ENCODE measurements at places on chromosomes 1 and 21.

- no peak for DNase-seq
Observed at GRCh38 chr1:7119156-7119555, 333.9 kb downstream of the CAMTA1 start.

- DNase-seq, result no peak
Observed at GRCh38 chr1:208105756-208106155, 138.4 kb downstream of the PLXNA2 start.

GRCh38 chr1:67280696-67281095 is 27.0 kb upstream of the IL12RB2 start:
- DNase-seq, result no peak

DNA sequence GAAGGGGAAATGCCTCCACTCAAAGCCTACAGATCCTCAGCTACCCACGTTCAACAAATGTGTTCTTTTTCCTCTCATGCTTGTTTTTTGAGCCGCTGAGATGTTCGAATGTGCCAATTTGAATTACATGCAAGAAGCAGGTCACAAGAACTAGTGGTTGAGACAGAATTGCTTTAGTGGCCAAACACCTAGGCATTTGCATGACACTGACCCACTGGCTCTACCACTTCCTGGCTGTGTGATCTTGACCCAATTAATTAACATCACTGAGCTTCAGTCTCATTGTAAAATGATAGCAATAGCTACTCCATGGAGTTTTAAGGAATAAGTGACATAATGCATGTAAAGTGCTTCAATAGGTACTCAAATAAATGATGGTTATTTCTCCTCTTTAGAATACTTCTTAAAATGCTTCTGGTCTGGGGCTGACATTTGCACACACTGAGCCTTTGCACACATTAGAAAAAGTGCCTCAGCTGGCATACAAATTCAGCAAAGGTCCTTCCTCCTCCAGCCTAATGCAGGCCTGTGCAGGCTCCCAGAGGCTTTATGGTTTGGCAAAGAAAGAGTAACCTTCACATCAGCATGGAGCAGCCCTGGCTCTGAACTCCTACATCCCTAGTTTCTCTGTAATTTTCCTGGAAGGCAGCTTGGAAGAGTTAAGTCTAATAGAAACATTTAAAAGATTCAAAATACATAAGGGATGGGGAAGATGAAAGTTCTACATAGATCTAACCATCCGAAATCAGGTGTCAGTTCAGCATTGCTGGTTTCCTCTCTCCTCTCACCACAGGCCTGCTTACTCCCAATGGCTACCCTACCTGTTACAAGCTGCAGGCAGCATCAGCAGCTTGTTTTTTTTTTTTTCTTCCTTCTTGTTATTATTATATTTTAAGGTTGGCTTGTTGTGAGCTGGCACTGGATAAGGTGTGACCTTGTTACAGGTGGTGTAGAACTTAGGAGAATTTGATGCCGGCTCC is 107.4 kb downstream of the TBX19 start:
- no peak for DNase-seq

DNA sequence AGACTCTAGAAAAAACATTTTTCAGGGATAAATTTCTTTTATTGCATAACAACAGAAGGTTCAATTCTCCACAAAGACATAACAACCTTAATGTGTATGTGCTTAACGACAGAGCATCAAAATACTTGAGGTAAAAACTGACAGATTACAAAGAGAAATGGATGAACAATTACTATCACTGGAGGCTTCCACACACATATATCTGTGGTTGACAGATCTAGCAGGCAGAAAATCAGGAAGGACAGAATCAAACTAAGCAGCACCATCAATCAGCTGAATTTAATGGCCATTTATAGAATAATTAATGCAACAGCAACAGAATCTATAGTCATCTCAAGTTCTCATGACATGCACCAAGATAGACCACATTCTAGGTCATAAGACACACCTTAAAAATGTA is 306.0 kb upstream of the GREM2 start:
- no peak for DNase-seq

GRCh38 chr1:47229031-47229885 is 2.8 kb downstream of the TAL1 start:
- no peak for DNase-seq

DNA sequence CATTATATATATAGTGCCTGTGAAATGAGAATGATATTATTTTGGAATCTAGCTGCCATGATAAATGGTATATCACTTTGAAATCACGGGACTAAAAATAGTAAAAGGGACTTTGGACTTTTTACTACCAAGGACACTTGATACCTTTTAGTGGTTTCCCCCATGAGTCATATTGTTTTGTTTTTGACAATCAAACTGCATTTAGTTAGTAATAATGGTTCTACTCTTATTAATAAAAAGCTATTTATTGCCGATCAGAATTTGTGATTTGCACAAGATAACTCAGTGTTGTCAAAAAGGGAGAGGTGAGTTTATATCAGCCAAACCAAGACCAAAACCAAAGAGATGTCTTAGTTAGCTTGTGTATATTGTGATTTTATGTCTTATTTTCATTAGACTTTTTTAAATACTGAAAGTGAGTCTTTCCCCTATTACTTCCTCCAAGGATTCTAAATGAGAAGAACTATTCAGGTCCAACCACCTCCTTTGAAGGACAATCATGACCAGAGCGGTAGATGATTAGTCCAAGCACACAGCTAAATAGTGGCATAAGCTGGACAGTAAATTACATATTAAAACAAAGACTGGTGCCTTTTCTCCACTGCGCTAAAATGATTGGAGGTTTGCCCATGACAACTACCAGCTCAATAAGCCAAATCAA is 281.7 kb upstream of the ESRRG start:
- DNase-seq, result no peak

- DNase-seq, result no peak
Observed at GRCh38 chr1:72986591-72987290, 704.4 kb upstream of the NEGR1 start.

DNA sequence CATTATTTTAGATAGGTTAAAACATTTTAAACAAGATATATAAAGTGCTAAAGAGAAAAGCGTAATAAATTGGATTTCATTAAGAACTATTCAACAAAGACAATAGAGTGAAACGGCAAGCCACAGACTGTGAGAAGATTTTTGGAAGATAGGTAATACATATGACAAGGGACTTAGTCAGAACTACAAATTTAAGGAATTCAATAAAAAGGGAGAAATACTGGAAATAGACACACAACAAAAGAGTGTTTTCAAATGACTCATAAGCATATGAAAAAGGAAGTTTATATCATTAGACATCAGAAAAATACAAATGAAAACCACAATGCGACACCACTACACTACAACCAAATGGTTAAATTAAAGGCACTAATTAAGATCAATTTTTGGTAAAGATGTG is 90.5 kb downstream of the GDAP2 start:
- no peak for DNase-seq

- no peak for DNase-seq
Observed at GRCh38 chr1:214660190-214660589, 57.2 kb downstream of the CENPF start.

- no peak for DNase-seq
Observed at GRCh38 chr1:74824497-74825107, 91.7 kb downstream of the TYW3 start.

Measured in iPS DF 6.9 (cell line).